ENCODE measurements at places on chromosomes 7 and 10. TPM values are rescaled to one million over a fixed set of nuclear protein-coding genes. Genes with fewer than 3 reads are reported as not detected.

The KIAA1217 gene
- total RNA-seq: 69.4 TPM

The RNF133 gene
- 0.24 TPM for total RNA-seq

The GLI3 gene
- 15.0 TPM for total RNA-seq

The TMEM72 gene
- total RNA-seq: not detected

The MCM10 gene
- 5.9 TPM for total RNA-seq

The SH2B2 gene
- total RNA-seq: 1.1 TPM

The DENND11 gene
- total RNA-seq: 6.9 TPM

The HECW1 gene
- 0.40 TPM for total RNA-seq

The NCAPG2 gene
- 24.1 TPM for total RNA-seq

Data from esophagus mucosa (tissue), 1 donor.